Stimulated activated CD4-positive, alpha-beta T cell treated with anti-CD3 and anti-CD28 coated beads, Interleukin-2, amount 100 ng/mL, for 4 hours (primary cell): ENCODE measurements at places on chromosomes 16 and 17.
A peak's percentile ranks its signal among the peaks of the same experiment; 100 is the strongest.

- no peak for DNase-seq
These were observed 149.9 kb downstream of the SLC39A11 start for GRCh38 chr17:72942579-72942978.

DNA sequence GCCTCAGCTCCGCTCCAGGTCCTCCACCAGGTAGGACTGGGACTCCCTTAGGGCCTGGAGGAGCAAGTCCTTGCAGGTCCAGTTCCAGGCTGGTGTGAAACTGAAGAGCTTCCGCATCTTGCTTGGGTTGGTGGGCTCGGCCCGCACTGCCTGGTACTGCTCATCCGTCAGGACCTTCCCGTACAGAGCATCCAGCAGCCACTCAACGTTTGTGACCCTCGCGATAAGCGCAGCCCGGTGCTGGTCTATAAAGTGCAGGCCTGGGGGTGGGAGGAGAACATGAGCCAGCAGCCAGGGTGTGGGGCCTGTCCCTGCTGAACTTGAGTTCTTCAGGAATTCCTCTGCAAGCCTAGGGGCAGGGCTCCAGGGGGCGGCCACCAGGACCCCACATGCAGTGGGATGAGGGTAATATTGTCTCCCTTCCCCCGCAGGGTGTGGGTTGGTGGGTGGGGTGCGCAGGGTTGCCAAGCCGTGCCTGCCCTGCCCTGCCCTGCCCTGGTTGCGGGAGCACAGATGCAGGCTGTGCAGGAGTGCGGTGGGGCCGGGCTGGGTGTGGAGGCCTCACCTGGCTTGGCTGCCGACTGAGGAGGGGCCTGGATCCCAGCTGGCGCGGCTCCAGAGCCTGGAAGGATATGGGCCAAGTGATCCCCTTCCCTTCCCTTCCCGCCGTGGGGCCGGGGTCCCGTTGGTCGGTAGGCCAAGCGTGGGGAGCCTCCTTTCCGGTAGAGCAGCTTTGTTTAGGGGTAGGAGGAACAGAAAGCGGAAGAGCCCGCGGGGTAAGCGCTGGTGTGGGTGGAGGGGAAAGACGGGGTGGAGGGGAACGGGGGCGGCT lies 762 bp downstream of the PYCARD start:
- peak; percentile 33 for DNase-seq

DNA sequence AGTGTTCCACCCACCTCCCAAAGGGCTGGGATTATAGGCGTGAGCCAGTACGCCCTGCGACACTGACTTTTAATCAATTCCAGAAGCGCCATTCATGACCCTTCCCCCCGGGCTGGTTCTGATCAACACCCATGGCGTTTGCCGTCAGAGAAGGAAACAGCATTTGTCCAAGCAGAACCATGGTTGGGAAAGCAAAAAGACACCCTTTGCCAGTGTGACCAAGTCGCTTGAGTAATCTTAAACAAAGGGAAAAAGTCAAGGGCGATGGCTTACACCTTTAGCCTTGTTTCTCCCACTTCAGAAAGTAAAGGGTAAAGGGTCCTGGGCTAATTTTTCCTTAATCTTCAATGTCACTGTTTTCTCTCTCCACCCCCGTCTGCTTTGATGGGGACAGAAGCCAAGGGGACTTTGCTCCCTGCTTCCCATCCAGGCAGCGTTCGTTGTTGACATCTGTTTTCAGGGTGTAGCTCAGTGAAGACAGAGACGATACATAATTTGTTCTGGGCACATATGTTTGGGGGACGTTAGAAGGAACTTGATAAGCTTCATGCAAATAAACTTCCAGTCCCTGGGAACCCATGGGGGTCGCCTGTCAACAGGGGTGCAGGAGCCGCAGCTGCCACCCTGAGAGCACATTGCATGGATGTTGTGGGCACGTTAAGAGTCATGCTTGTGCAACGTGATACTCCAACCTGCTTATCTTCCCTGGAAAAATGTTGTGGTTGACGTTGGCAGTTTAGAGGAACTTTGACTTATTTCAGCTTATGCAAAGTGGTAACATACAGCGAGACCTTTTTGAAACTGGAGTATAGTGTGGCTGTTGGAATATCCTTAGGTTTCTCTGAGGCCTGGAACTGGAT lies 50.6 kb upstream of the TANGO6 start:
- no peak for DNase-seq

- DNase-seq, result peak; percentile 79
These were observed 15.3 kb upstream of the MNT start for GRCh38 chr17:2416010-2416734.

GRCh38 chr17:62741290-62741689 lies 66.8 kb downstream of the MARCHF10 start:
- DNase-seq, result no peak

- DNase-seq, result no peak
These were observed 66.1 kb upstream of the FOXF1 start for GRCh38 chr16:86444261-86444660.

GRCh38 chr17:6145946-6146345 lies 75.8 kb downstream of the WSCD1 start:
- DNase-seq, result no peak

DNA sequence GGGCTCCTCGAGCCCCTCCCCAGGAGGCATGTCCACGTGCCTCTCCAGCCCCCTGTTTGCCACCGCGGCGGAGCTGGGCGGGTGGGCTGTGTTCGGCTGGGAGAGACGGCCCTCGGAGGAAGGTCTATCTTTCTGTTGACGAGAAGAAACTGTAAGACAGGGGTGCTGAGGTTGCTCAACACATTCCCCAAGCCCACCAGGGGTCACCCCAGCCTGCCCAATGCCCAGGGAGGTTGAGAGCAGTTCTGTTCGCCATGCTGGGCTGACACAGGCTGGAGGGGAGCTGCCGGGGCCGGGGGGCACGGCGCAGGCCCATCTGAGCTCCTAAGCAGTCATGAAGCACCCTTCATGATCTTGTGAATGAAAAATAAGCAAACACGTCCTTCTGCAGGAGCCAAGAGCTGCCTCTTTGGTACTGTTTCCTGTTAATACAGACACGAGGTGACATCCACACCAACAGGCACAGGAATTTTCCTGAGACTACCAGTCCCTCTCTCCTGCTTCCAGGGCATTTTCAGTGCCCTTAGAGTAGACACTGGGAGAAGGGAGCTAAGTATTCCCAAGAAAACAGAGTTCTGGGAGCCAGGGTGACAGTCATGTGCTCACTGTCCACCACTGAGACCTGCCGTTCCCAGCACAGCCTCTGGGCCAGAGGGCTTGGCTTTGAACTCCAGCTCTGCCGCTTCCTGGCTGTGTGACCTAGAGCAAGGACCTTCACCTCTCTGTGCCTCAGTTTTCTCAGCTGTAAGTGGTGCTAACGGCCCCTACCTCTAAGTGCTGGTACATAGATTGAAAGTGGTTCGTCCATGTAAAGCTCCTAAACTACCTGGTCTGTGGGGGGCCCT lies 9.2 kb downstream of the UBALD2 start:
- no peak for DNase-seq

- DNase-seq, result no peak
These were observed 153.9 kb upstream of the TBX2 start for GRCh38 chr17:61245706-61246135.

DNA sequence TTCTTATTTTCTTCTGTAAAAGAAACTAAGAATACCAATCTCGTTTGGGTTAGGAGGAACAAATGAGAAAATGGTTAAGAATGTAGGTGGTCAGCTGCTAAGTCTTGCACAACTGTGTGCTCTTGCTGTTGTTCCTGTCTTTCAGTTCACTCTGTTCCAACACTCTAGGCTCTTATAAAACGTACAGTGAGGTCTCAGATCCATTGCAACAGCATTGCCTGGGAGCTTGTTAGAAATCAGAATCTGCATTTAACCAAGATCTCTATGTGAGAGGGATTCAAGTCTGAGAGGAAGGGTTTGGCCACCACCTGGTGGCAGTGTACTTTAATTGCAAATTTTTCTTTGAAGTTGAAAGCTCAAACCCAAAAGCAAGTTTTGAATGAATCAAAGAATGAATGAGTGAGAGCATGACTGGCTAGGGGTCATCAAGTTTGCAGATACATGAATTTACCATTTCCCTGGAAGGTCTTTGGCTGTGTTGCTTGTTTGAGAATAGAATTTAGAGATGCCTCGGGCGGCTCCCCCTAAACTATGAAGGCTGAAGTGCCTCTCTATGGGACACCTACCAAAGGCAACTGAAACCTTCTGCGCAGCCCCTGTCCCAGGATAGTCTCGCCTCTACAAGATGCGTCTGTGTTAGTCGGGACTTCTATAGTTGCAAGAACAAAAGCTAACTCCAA lies 2.5 kb downstream of the ALOX15B start:
- DNase-seq, result peak; percentile 16

DNA sequence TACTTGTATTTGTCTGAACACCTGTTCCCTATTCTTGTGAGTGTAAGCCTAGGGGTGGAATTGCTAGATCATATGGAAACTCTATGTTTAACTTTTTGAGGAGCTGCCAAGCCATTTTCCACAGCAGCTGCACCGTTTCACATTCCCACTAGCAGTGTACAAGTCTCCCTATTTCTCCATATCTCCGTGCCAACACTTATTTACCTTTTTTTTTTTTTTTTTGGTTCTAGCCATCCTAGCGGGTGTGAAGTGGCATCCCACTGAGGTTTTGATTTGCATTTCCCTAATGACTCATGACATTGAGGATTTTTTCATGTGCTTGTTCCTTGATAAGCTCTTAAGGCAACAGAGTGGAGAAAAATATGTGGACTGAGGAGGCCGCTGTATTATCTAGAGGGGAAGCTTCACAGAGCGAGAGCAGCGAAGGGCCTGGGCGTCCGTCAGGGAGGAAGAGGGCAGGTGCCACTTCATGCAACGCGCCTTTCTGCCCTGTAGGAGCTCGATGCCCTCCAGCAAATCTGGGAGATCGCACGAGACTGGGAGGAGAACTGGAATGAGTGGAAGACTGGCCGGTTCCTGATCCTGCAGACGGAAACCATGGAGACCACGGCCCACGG lies 50.0 kb downstream of the DNAH2 start:
- DNase-seq, result no peak

- DNase-seq, result no peak
These were observed 79.3 kb downstream of the EMP2 start for GRCh38 chr16:10501016-10501607.

DNA sequence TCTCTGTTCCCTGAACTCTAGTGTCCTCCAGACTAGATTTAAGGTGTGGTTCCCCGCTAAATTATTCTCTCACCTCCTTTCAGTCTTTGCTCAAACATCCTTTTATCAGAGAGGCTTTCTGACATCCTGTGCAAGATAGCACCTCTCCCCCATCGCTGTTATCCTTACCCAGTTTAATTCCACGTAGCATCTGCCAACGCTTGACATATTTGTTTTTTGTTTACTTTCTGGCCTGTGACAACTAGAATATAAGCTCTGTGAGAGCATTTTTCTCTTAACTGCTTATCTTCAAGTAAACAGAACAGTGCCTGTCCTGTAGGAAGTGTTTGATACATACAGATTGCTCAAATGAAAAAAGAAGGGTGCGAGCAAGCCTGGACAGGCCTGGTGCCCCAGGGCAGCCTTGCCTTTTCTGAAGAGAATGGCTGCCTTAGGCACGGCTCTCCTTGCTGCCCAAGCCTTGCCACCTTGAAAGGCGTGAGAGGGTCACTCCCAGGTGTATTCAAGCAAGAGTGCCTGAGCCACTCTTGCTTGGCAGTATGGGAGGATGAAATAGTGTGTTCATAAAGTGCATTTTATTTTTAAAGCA lies 9.7 kb downstream of the DYNLL2 start:
- no peak for DNase-seq

DNA sequence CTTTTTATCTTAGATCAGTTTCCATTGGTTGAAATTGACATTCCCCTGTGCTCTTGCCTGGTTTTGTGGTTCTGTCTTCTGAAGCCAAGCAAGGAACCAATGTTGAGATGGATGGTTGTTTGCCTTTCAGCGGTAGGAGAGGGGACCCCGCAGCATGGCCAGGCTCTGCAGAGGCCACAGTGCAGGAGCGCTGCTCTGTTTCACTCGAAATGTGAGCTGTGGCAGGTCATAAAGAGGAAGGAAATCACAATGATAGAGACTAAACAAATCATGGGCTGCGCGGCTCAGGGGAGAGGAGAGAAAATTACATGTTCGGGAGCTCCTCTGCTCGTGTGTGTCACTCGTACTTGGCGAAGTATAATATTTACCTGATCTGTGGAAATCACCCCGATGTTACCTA lies 148.2 kb downstream of the SNX29 start:
- no peak for DNase-seq

- no peak for DNase-seq
These were observed 160.5 kb upstream of the TNRC6C start for GRCh38 chr17:77798031-77798430.

DNA sequence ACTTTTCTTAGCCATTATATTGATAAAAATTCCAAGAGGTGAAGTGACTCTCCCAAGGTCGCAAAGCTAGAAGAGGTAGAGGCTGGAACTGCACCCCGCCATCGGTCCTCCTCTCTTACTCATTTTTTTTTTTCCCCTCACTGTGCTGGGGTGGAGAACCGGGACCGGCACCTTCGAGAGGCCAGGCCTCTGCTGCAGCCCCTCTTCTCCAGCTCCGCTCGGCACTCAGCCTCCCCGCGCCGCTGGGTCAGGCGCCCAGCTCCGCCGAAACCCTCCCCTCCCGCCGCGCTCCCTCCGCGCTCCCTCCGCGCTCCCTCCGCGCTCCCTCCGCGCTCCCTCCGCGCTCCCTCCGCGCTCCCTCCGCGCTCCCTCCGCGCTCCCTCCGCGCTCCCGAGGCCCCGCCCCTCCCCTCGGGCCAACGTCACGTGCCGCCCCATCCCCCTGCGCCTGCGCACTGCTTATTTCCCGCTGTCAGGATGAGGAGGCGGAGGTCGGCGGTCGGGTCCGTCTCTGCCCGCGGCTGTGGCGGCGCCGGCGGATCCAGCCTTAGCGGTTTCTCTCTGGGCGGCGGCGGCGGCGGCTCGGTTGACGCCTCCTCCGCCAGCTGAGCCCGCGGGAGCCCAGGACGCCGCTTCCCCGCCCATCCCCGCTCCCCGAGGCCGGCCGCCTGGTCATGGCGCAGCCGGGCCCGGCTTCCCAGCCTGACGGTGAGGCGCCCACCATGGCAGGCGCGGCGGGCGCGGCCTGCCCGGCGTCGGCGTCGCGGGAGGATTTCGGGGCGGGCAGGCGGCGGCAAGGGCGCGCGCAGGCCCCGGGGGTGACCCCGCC lies at the start of gene RABEP1:
Gene RABEP1, plus strand, starts transcription at position 471 of the 828 bp plus-strand sequence. Its CDS starts 203 bp downstream, at position 674.
- peak; percentile 90 for DNase-seq

GRCh38 chr16:22252317-22252716 lies 44.9 kb upstream of the POLR3E start:
- DNase-seq, result no peak

- DNase-seq, result no peak
These were observed 14.8 kb downstream of the TLE7 start for GRCh38 chr16:71426880-71427615.
